Activated CD8-positive, alpha-beta memory T cell treated with anti-CD3 and anti-CD28 coated beads, Interleukin-2, amount 50 U/mL, for 48 hours (primary cell): ENCODE measurements at places on chromosomes 2 and 18.

GRCh38 chr2:38556006-38556801 lies 46.5 kb downstream of the HNRNPLL start:
- no peak for DNase-seq

GRCh38 chr2:2102866-2103653 lies 228.0 kb downstream of the MYT1L start:
- no peak for DNase-seq

DNA sequence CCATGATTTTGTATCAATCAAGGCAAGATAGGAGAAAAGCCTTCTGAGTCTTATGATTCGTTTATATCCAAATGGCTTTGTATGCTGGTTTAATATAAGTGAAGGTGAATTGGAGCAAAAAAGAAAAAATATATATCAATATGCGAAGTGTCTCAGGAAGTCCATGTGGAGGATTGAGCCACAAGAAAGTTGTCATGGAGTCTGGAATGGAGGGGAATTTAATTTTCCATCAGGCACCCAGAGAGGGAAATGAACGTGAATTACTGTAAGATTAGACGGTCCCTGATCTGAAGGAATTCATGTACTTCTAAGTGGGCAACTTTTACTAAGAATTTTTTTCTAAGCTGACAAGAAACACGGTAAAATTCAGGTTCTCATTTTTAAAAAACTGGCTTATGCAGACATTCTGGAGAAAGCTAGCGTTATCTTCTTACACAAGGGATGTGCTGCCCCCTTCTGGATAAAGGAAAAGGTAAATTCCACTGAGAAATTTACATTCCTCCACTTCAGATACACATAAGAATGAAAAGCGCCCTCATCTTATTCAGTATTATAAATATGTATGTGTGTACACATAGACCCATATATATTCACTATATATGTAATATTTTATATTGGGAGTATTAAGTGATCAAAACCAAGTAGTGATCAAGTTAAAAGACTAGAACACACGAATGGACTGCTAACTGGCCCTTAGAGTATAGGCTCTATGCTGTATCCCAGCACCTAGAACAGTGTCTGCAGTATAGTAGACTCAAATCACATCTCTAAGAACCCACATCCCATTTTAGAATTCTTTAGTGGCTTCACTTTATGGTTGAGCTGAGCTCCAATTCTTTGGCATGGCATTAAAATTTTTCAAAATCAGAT lies 289.0 kb upstream of the TFPI start:
- no peak for DNase-seq

- DNase-seq = no peak
Measured at GRCh38 chr2:160630801-160631590, 137.4 kb upstream of the RBMS1 start.

DNA sequence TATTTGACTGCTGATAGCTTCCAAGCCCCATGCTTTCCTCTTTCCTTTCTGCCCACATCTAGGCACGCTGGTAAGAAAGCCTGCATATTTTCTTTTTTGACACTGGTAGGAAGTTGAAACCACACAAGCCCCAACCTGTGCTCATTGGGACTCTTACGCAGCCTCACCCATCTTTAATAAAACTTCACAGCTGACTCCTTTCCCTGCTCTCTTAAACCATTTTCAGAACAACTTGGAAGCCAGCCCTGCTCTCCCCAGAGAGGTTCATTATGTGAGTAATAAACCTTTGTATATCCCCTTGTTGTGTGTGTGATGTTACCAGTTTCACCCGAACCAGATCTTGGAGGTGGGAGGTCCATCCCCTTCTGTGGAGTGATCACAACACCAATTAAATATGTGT lies 268.4 kb downstream of the GPD2 start:
- DNase-seq = no peak

GRCh38 chr18:50638884-50639420 lies 79.1 kb downstream of the MAPK4 start:
- no peak for DNase-seq

DNA sequence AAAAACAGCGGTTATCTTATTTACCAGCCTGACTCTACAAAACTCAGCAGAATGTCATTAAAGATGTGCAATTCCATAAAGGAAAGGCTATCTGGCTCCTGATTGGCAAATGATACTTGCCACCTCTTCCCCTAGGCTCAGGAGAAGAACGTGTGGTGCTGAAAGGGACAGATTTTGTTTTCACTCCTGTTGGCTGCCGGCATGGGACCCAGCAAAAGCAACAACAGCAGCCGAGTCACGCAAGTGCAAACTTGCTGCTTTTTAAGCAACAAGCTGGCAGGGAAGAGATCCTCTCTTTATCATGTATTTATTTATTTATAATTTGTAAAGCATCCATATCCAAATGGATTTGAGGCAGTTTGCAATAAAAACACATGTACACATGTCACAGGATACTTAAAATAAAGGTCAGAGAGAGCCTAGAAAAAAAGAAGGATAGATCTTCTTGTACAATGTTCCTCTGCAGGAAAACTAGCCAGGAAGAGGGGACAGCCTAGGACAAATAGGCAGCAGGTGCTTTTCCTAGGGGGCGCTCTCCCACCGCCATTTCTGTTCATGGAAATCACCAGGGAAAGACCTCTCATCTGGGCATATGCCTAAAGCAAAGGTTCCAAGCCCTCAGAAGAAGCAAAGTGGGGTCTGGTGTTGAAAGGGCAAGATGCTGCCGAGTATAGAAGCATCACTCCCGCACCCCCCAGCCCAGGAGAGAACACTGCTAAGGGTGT lies 799.3 kb downstream of the BCL11A start:
- no peak for DNase-seq

DNA sequence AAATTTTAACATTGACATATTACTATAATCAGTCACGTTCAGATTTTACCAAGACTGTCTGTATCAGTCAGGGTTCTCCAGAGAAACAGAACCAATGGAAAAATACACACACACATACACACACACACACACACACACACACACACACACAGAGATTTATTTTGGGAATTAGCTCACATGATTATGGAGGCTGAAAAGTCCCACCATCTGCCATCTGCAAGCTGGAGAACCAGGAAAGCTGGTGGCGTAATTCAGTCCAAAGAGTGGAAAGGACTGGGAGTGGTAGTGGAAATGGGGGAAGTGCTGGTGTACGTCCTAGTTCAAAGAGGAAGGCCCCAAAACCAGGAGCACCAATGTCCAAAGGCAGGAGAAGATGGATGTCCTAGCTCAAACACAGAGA lies 166.4 kb downstream of the AKAIN1 start:
- DNase-seq = no peak

GRCh38 chr2:3624059-3624794 lies 29.3 kb downstream of the COLEC11 start:
- peak; percentile 22 for DNase-seq

GRCh38 chr2:18871430-18871829 lies 282.1 kb upstream of the NT5C1B start:
- DNase-seq = no peak

- DNase-seq = no peak
Measured at GRCh38 chr2:217186152-217186551, 326.3 kb upstream of the TNP1 start.

GRCh38 chr2:234626566-234627130 lies 129.8 kb upstream of the ARL4C start:
- DNase-seq = no peak

GRCh38 chr18:49537232-49537896 lies 24.5 kb upstream of the LIPG start:
- DNase-seq = no peak

DNA sequence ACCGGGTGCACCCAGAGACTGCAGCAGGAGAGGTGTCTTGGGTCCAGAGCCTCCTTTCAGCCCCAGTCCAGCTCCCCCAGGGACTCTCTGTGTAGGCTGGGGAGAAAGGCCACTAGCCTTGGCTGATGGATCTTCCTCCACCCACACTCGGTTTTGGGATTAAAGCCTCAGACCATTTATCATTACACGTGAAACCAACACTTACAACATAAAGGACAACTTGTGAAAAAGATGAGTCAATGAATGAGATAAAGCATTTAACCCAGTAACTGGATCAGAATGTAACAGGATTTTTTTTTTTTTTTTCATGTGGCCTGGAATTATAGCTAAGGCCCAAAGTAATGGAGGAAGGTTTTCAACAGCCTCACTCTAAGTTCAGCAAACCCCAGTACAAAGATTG lies 32.1 kb downstream of the NAT8 start:
- no peak for DNase-seq

- no peak for DNase-seq
Measured at GRCh38 chr2:234110219-234110618, 59.7 kb downstream of the SPP2 start.

GRCh38 chr2:86392873-86393518 lies 48.2 kb upstream of the KDM3A start:
- DNase-seq = no peak

DNA sequence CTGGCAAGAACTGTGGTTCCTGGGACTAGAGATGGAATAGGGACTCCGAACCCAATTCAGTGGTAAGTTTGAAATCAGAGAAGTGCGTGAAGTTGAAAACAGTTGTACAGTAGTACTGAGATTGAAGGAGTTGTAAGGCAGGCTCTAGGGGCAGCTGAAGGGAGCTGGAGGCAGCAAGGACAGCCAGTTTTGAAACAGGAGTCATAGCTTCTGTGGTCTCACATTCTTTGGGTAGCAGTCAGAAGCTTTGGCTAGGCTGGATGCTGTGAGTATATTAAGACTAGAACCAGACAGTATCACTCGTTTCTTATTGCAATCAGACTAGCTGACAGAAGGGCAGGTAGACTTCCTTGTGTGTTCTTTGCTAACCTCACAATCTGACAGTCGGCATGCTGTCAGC lies 64.5 kb upstream of the ADAM23 start:
- no peak for DNase-seq

- DNase-seq = no peak
Measured at GRCh38 chr2:34365932-34366331, 766.8 kb upstream of the FAM98A start.

DNA sequence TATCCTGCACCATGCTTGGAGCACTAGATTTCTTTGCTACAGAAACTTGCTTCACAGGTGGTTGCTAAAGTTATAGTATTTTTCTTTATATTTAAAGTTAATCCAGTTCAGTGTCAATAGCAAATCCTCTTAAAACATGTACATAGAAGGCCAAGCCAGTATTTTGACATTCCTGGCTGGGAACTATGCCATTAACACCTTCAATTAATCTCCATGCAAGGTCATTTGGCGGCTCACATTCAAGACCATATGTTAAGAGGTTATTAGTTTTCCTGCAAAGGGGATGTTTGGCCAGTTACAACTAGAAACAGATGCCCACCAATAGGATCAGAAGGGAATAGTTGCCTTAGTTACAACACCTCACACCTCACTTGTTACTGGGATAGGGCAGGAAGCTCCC lies 261.3 kb upstream of the MEIS1 start:
- DNase-seq = no peak

- no peak for DNase-seq
Measured at GRCh38 chr2:141341444-141341843, 789.4 kb downstream of the LRP1B start.

GRCh38 chr2:195984923-195985726 lies 83.5 kb downstream of the DNAH7 start:
- no peak for DNase-seq

DNA sequence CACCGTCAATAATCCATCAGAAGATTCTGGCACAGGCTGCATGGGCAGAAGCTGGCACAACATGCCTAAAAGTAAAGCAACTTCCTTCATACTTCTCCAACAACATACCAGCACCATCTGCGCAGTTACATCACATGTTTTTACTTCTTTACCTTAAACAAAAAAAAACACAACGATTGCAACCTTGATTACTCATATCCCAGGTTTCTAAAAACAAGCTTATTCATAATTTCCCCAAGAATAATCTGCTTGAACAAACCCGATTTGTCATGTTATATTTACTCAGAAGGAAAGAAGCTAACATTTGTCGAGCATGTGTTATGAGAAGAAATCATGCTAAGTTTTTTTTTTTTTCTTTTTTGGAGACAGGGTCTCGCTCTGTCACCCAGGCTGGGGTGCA lies 54.7 kb downstream of the THADA start:
- DNase-seq = no peak

DNA sequence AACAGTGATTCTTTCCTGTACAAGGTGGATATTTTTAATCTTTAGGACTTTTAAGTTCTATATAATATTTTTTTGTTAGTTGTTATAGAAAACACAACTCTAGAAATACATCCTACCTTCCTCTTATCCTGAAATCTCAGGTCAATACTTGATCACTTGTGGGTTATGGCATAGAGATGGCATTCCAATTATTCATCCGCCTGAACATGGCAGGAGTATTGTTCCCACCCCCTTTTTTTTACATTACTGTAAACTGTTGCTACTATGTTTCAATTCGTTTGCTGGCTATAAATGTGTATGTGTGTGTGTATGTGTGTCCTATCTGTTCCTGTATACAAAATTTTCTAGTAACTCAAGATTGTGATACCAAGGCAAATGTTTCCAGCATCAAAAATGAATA lies 43.3 kb upstream of the FN1 start:
- DNase-seq = no peak

DNA sequence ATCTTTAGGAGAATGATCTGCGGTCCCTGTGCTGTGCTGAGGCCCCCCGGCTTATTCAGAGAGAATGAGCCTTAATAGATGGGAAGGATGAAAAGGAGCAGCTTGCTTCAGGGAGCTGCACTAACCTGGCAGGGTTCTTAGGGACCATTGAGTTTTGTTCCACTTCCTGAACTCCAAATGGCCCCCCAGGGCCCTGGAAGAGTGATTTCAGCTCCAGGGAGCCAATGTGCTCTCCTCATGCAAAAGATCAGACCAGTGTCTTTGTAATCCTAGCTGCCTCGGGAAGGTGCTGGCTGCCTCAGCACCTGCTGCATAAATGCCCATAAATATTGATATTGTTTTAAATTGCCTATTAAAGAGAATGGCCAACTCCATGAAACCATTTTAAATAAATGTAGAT lies 210.2 kb downstream of the NCK2 start:
- no peak for DNase-seq

DNA sequence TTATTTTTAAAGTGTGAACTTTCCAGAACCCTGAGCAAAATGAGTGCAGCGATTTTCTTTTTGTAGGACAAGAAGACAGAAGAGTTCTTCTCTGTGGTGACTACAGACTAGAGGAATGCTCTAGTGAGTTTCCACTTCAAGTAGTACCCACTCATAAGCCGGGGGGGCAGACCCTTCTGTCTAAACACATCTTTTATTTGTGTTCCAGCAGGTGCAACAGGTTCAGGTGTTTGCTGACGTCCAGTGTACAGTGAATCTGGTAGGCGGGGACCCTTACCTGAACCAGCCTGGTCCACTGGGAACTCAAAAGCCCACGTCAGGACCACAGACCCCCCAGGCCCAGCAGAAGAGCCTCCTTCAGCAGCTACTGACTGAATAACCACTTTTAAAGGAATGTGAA lies 25.2 kb downstream of the PTRHD1 start:
- no peak for DNase-seq

DNA sequence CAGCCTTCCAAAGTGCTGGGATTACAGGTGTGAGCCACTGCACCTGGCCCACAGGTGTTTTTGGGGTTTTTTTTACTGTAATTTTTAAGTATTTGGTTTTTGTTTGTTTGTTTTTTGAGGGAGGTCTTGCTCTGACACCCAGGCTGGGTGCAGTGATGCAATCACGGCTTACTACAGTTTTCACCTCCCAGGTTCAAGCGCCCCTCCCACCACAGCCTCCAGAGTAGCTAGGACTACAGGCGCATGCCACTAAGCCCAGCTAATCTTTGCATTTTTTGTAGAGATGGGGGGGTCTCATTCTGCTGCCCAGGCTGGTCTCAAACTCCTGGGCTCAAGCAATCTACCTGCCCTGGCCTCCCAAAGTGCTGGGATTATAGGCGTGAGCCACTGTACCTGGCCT lies 7.3 kb upstream of the SLC11A1 start:
- DNase-seq = no peak

GRCh38 chr2:55923091-55923981 lies at the start of gene EFEMP1:
Gene EFEMP1 (minus strand): TSS chr2:55923782. CDS start chr2:55922440, 1,342 bp downstream.
- DNase-seq = no peak
